ENCODE measurements at places on chromosomes 7 and 10.

DNA sequence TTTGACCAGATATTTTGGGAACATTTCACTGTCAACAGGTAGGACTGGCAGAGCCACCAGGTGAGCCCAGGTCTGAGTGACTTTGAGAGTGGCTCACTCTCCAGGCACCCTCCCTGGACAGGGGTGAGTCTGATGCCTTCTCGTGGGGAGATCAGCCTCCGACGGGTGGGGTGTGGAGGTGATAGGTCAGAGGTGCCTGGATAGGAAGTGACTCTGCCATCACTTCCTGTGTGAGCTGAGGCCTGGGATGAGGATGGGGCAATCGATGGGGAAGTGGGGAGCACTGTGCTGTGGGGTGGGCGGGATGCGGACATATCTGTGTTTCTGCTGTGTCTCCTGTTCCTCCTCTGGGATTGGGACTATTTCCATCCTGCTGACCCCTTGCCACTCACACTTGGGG, 34.6 kb downstream of the IFT22 start:
- DNase-seq: no peak

DNA sequence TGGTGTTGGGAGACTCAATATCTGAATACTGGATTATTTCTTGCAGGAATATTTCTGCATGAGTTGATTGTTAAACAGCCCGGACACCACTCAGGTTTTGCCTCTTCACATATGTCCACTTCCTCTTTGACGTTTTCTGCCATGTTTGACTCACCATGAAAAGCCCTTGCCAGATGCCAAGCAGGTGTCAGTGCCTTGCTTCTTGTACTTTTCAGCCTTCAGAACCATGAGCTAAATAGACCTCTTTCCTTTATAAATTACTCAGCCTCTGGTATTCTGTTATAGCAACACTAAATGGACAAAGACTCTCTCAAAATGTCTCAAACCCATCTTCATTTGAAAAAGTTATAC, 24.7 kb upstream of the MACC1 start:
- DNase-seq: no peak

GRCh38 chr7:107837145-107837512, 34.1 kb upstream of the SLC26A3 start:
- no peak for DNase-seq

DNA sequence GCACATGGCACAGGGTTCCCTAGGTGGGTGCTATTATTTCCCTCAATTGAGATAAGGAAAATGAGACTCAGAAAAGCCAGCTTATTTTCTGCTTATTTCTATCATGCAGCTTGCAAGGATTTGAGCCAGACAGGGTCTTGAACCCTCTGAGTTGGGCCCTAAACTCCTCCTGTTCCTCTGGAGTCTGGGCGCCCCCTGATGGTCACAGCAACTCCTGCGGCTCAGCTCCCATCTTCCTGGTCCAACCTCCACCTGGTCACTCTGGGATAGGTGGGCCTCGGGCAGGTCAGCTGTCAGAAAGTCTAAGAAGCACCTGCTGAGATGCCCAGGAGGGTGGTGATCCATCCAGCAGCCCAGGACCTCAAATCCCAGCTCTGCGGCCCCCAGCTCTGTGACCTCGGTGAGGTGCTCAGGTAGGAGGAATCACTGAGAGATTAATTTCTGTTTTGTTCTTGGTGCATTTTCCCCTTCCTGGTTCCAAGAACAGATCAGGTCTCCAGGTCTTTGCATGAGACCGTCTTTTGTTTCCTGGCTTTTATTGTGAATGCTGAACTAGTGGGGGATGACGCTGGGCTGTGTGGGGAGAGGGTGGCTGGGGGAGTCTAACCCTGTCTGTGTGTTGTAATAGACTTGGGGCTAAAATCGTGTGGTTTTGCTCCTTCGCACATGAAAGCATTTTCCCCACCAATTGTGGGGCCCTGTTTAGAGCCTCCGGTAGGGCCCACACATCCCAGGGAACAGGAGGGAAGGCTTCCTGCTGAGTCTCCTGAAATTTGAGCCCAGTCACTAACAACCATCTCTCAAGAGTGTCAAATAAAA, 32.8 kb downstream of the TMEM130 start:
- no peak for DNase-seq

DNA sequence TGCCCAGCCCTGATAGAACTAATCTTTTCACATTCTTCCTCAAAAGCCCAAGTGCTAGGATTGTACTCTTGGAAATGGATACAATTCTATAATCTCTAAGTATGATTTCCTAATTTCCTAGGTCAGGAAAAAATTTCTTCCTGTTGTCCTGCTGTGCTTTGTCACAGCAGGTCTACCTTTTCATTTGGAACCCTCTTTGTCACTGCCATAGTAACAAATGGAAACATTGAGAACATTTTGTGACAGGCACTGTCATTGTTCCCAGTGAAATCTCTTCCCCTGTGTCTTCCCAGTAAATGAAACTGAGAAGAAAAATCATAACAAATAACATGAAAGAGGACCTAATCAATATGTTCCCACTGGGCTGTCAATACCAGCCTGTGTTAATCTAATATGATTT, 150.9 kb upstream of the KAT6B start:
- DNase-seq: no peak

GRCh38 chr7:69871213-69871885, 273.1 kb downstream of the AUTS2 start:
- no peak for DNase-seq

DNA sequence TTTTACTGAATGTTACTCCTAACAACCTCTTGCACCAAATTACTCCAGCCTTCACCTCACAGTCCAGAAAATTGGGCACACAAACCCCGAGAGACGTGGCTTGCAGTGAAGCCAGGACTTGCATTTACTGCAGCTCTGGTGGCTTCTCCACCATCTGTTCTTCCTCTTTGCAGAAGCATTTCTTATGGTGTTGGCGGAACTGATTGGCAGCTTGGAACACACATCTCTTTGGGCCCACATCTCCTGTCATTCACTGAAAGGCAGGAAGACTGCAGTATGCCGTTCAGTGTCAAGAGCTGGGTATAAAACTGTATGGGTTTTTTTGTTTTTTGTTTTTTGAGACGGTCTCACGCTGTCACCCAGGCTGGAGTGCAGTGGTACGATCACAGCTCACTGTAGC, 38.3 kb upstream of the PRKAR1B start:
- no peak for DNase-seq

DNA sequence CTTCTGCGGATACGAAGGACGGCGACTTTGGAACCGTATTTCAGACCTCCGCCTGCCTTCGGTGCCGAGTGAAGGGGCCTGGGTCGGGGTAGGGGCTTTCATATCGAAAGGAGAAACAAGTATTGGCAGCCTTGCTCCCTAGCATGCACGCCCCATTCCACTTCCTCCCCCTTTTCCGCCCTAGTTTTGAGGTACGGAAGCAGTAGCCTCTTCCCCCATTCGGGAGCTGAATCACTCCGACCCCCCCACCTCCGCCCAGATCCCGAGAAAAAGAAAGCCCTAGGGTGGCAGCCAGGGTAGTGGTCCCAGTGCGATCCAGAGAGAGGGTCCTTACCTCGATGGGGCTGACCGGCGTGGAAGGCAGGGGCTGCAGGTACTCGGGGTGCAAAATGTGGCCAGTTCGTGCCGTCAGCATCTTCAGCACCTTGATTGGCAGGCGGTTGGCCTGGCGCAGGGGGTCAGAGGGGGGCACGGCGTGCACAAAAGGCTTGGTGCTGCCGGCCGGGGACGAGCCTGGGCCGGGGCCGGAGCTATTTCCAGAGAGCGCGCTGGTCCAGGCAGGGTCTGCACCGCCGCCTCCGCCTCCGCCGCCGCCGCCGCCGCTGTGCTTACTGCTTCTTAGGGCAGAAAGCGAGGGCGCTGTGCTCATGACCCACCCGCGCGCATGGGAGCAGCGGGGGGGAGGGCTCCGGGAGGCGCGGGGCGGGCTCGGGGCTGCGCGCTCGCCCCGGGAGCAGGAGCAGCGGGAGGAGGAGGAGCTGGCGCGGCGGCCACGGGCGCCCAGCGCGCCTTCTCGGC, 594 bp downstream of the ZNF503 start:
- no peak for DNase-seq

- no peak for DNase-seq
Measured at GRCh38 chr10:16942381-16943078, 125.3 kb upstream of the RSU1 start.

DNA sequence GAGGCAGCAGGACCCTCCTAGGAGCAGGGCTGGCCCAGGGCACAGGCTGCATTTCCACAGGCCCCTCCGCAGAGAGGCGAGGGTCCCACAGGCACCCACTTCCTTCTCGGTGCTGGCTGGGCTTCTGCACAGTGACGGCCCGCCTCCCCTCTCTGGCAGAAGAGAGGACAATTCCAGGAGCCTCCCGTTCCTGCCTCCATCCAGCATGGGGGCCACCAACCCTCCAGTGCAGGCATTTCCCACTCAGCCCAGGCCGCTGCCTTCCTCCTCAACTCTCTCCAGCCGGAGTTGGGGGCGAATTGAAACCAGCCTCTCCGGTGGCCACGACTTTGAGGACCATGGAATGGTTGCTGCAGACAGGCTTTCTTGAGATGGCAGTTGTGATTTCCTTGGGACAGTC, 125.0 kb upstream of the PPP2R2D start:
- no peak for DNase-seq
